ENCODE measurements at places on chromosomes 7 and 10. TPM values are rescaled to one million over a fixed set of nuclear protein-coding genes. Genes with fewer than 3 reads are reported as not detected.

ZNF467 gene
- total RNA-seq: 2.2 TPM

MBL2 gene
- not detected for total RNA-seq

ZNRF2 gene
- 12.3 TPM for total RNA-seq

GPC2 gene
- 0.38 TPM for total RNA-seq

OIT3 gene
- not detected for total RNA-seq

STK31 gene
- 0.18 TPM for total RNA-seq

OR2A1 gene
- not detected for total RNA-seq

PDZD7 gene
- not detected for total RNA-seq

MYPN gene
- 376 TPM for total RNA-seq

PPP1R17 gene
- not detected for total RNA-seq

NEUROG3 gene
- total RNA-seq: not detected

OR9A2 gene
- total RNA-seq: not detected

WNT8B gene
- total RNA-seq: not detected

PTPN20 gene
- 4.5 TPM for total RNA-seq

STEAP1B gene
- total RNA-seq: 0.91 TPM

TRIM8 gene
- total RNA-seq: 166 TPM

RSU1 gene
- total RNA-seq: 41.6 TPM

COL1A2 gene
- total RNA-seq: 46.6 TPM

NAT16 gene
- not detected for total RNA-seq

EZH2 gene
- 2.1 TPM for total RNA-seq

SSC4D gene
- total RNA-seq: 0.92 TPM

PODXL gene
- total RNA-seq: 16.2 TPM

EIF3A gene
- total RNA-seq: 148 TPM

ZNF853 gene
- 7.0 TPM for total RNA-seq

SPDYE1 gene
- total RNA-seq: not detected

POU6F2 gene
- total RNA-seq: not detected

SH2B2 gene
- 27.8 TPM for total RNA-seq

ST7 gene
- 7.3 TPM for total RNA-seq

PAPOLB gene
- total RNA-seq: not detected

VAX1 gene
- total RNA-seq: not detected

ADCYAP1R1 gene
- total RNA-seq: 6.6 TPM

CFAP69 gene
- 4.9 TPM for total RNA-seq

ZYX gene
- 84.1 TPM for total RNA-seq

CNNM1 gene
- total RNA-seq: not detected

PRLHR gene
- not detected for total RNA-seq

KNDC1 gene
- not detected for total RNA-seq

RPEL1 gene
- total RNA-seq: not detected

C10orf90 gene
- total RNA-seq: not detected

OR6B1 gene
- not detected for total RNA-seq

RSPH10B gene
- total RNA-seq: 0.39 TPM

ACBD7 gene
- not detected for total RNA-seq

PTPRZ1 gene
- not detected for total RNA-seq

STX1A gene
- 2.4 TPM for total RNA-seq

PDIA4 gene
- 17.5 TPM for total RNA-seq

All from psoas muscle (tissue), 8 donors.